ENCODE measurements at places on chromosomes 12 and 14. TPM values are rescaled to one million over a fixed set of nuclear protein-coding genes. Genes with fewer than 3 reads are reported as not detected.

GRCh38 chr14:95480109-95480886 is 36.2 kb downstream of the SYNE3 start:
- peaks cover 44% of the 10 kb centered on the region for H3K4me1 ChIP-seq
- no peaks in the 10 kb centered on the region for H3K27me3 ChIP-seq
- peaks cover 9% of the 10 kb centered on the region for H3K36me3 ChIP-seq
- H3K4me3 ChIP-seq: no peak overlapping the region
- peak; percentile 74 for DNase-seq

DNA sequence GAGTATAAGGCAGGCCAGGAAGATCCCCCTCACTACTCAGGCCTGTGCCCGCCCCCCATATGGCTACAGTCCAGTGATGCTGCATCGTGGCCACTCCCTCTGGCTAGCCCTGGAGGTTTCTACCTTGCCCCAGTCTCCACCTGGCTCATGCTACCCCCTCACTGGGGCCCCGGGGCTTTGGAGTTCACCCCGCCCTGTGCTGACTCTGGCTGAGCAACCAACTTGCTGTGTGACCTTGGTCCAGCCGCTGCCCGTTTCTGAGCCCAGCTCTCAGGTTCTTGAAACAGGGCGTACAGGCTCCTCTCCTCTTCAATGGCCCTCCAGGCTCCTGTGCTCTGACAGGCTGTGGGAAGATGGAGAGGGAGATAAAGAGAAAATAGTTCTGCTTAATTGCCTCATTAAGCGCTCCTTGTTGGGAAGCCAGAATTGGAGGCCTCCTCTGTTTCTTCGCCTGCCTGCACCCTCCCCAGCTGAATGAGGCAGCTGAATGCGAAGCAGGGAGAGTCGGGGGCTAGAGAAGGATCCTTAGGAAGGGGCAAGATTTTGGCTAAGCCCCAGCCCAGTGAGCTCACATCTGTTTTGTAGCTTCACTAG is 138.2 kb upstream of the NCOR2 start:
- H3K27me3 ChIP-seq: no peaks in the 10 kb centered on the region
- no peak overlapping the region for H3K27ac ChIP-seq
- no peak for DNase-seq
- H3K4me1 ChIP-seq: no peaks in the 10 kb centered on the region

- no peak overlapping the region for H3K4me3 ChIP-seq
- DNase-seq: no peak
These were observed 125.6 kb downstream of the SMOC1 start for GRCh38 chr14:70004791-70005190.

Gene ADAMTS20
- total RNA-seq: not detected

DNA sequence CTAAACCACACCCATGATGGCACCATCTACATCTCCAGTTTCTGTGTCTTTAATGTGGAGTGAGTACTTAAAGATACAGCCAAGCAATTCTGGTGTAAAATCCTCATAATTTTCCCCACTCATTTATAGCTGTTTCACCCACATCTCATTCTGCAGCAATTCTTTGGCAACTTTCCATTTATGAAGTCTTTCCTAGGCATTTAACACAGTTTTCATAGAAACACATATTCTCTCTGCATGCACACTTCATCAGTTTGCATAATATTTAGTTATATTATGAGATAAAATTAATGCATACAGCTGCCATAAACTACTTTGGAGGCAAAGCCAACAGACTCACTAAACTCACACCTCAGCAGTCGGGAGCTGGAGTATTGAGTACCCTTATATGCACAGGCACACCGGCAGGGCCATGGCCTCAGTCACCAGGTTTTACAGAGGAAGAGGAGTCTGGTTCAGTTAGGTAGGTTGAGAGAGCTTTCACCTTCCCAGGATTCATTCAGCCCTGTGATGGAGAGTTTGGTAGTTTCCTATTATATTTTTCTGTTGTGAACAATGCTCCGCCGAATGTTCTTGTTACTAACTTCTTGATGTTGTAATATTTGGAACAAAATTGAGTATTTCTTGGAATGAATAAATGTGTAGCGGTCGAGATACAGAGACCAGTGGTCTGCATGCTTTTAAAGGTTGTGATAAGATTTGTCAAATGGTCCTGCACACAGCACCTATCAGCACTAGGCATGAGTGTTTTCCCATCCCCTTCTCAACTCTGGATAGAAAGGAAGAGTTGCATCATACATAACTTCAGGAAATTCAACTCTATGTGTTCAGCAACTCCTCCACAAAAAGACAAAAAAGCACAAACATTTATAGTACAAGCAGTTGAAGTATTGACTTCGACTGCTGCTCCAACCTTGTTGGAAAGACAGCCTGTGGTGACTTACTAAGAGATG is 123.5 kb downstream of the TTC8 start:
- H3K27me3 ChIP-seq: peaks cover 8% of the 10 kb centered on the region
- H3K4me3 ChIP-seq: no peak overlapping the region
- no peaks in the 10 kb centered on the region for H3K4me1 ChIP-seq
- H3K27ac ChIP-seq: no peak overlapping the region

DNA sequence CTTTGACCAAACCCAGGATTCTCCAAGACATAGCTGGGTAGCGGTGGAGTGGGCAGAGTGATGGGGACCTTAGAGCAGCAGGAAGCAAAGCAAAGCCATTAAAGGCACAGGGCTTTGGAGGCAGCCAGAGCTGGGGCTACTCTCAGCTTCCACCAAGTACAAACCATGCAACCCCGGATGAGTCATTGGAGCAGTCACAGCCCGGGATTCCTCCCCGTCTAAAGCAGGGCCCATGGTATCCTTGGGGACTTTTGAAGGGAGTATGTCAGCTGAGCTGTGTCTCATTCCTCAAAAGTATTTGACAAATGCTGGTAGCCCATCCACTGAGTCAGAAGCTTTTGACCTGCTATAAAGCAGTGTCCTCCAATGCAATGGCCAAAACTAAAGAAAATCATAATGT is 9.7 kb upstream of the IFI27 start:
- H3K27ac ChIP-seq: no peak overlapping the region
- no peaks in the 10 kb centered on the region for H3K27me3 ChIP-seq
- H3K36me3 ChIP-seq: no peaks in the 10 kb centered on the region

Gene AVPR1A
- not detected for total RNA-seq

DNA sequence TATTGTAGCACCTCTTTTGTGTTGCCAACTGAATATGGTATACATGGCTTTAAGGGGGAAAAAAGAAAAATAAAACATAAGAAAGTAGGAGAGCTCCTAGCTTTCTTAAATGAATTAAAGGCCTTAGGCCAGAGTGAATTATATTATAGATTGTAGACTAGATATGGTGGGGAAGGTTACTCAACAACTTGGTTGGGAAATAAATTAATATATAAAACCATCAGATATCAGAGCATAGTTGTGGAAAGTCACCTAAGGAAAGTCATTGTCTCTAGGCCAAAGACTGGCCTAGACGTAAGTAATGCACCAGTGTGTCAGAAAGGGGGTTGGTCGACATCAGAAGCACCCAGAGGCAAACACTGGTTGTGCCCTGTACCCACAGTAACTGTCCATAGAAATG is 391.8 kb downstream of the RAD51B start:
- H3K27ac ChIP-seq: peak overlapping the region; percentile 64
- no peaks in the 10 kb centered on the region for H3K36me3 ChIP-seq
- H3K4me3 ChIP-seq: no peak overlapping the region
- peaks cover 47% of the 10 kb centered on the region for H3K4me1 ChIP-seq
- DNase-seq: no peak

Gene KITLG
- total RNA-seq: 0.07 TPM

Gene OR10P1
- total RNA-seq: not detected

Gene TEX22
- 0.90 TPM for total RNA-seq

Gene GUCY2C
- not detected for total RNA-seq

DNA sequence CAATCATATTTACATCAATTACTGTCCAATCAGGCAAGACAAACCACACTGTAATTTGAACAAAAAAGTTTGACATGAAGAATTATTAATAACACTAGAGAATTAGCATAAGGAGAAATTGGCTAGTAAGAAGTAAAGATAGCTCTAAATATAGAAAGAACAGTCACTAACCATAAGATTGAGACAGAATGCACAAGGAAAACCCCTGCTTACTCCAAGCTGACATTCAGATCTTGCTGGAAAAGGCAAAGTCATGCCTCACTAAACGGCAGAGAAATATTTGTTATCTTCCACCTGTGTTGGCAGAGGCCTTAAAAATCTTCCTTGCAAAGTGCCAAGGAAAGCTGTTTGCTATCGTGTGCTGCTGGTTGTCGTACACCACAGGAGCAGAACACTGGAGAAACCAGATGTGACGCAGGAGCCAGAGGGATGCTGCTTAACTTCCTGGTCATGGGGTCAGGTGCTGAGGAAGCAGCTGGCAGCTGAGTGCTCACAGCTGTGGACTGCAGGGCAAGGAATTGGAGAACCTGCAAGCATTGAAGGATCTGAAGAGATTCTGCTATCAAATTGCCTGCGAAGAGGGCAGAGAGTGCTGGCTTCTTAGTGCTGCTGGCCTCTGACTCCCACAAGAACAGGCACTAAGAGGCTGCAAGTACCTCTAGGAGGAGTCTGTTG is 1323.3 kb downstream of the LRFN5 start:
- H3K27ac ChIP-seq: no peak overlapping the region
- DNase-seq: no peak
- no peaks in the 10 kb centered on the region for H3K4me1 ChIP-seq
- H3K4me3 ChIP-seq: no peak overlapping the region
- no peaks in the 10 kb centered on the region for H3K27me3 ChIP-seq

DNA sequence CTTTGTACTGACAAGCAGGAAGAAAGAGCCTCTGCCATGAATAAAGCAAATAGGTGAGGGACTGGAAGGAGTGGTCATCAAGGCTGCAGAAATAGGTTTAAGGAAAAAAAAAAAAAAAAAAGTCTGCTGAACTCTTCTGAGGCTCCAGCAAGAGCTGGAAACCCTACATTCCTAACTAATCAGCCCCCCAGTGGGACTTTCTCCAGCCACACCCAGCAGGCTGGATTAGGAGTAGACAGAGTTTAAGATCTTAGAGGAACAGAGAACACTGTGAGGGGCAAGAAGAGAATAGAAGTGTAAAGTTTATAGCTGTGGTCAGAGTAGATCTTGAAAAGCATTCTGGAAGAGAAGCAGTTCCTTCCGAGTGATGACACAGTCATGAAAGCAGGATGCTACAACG is 66.4 kb downstream of the ATXN2 start:
- no peak overlapping the region for H3K4me3 ChIP-seq
- no peaks in the 10 kb centered on the region for H3K27me3 ChIP-seq
- no peak for DNase-seq
- no peak overlapping the region for H3K27ac ChIP-seq
- peaks cover 10% of the 10 kb centered on the region for H3K36me3 ChIP-seq

Gene ZCRB1
- total RNA-seq: 80.1 TPM

GRCh38 chr12:116150001-116150400 is 127.5 kb downstream of the MED13L start:
- DNase-seq: no peak
- H3K27ac ChIP-seq: no peak overlapping the region
- peaks cover 38% of the 10 kb centered on the region for H3K4me1 ChIP-seq
- H3K27me3 ChIP-seq: no peaks in the 10 kb centered on the region

GRCh38 chr14:47149326-47149725 is 497.7 kb upstream of the RPL10L start:
- H3K27ac ChIP-seq: no peak overlapping the region
- H3K27me3 ChIP-seq: no peaks in the 10 kb centered on the region
- no peaks in the 10 kb centered on the region for H3K36me3 ChIP-seq
- no peak overlapping the region for H3K4me3 ChIP-seq
- no peaks in the 10 kb centered on the region for H3K4me1 ChIP-seq
- DNase-seq: no peak

DNA sequence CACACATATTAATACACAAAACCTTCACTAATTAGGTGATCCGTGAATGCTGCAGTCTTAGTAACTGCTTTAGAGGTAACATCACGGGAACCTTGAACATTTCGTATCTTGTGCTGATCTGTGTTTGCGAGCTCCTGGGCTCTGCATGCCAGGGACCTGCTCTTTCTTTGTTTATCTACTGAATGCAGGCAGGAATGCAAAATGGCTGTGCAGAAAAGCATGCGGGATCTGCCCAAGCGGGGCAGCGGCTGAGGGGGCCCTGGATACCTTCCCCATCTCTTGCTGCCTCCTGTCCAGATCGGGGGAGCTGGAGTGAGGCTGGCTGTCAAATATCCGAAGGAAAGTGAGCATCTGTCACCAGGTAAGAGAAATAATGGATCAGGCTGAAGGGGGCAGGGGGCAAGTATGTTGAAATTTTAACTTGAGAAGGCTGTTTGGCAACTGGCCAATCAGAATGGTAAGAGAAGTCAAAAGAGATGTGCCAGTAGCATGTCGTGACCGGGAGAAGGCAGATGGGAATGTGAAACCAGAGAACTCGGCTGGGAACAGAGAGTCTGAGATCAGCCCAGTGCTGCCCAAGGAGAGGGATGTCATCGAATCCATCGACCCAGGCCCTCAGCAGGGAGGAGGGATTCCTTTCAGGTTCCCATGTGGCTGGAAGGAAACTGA is 191.4 kb downstream of the TTC7B start:
- H3K4me1 ChIP-seq: no peaks in the 10 kb centered on the region
- H3K27me3 ChIP-seq: no peaks in the 10 kb centered on the region
- DNase-seq: no peak
- H3K4me3 ChIP-seq: no peak overlapping the region
- H3K36me3 ChIP-seq: no peaks in the 10 kb centered on the region
- no peak overlapping the region for H3K27ac ChIP-seq

Gene LAG3
- 169 TPM for total RNA-seq

Gene SLC17A8
- not detected for total RNA-seq

DNA sequence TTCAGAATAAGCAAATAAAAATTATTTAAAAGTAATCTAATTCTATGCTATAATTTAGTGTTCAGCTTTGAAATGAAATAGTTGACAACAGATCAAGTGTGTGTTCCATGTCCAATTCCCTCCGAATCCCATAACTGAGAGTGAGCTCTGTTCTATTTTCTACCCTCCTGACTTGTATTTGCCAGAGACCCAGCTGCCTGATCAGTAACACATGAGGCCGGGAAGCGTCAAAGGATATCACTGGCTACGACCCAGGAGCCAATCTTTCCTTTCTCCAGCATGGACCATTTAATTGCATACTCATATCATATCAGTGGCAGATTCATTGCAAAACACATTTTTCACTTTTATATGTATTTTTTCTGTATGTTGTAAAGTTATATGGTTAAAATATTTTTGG is 108.8 kb upstream of the TSPAN8 start:
- H3K27ac ChIP-seq: no peak overlapping the region
- DNase-seq: no peak
- no peak overlapping the region for H3K4me3 ChIP-seq
- no peaks in the 10 kb centered on the region for H3K27me3 ChIP-seq
- no peaks in the 10 kb centered on the region for H3K4me1 ChIP-seq
- H3K36me3 ChIP-seq: no peaks in the 10 kb centered on the region

- no peak for DNase-seq
- H3K4me1 ChIP-seq: no peaks in the 10 kb centered on the region
- H3K27me3 ChIP-seq: no peaks in the 10 kb centered on the region
- H3K36me3 ChIP-seq: no peaks in the 10 kb centered on the region
These were observed 272.6 kb downstream of the CCER1 start for GRCh38 chr12:90682398-90682797.

Gene COX8C
- total RNA-seq: not detected

Gene IFNG-AS1
- total RNA-seq: 0.48 TPM

DNA sequence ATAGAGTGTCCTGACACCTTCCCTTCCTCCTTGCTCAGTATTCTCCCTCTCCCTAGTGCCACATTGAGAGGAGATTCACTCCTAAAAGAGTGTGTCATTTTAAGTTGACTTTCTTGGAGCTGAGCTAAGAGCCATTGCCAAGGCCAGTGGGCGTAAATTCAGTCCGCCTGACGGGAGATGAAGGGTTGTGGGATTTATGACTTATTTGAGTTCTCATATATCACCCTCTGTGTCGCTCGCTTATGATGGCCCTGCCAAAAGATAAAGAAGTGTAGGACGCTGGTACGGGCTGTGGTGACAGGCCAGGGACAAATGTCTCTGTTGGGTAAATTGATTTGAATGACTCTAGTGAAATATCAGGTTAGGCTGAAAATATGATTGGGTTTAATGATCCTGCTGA is 867.4 kb downstream of the NRXN3 start:
- no peaks in the 10 kb centered on the region for H3K4me1 ChIP-seq
- H3K36me3 ChIP-seq: no peaks in the 10 kb centered on the region
- no peak overlapping the region for H3K27ac ChIP-seq
- H3K27me3 ChIP-seq: peaks cover 4% of the 10 kb centered on the region
- H3K4me3 ChIP-seq: no peak overlapping the region
